ENCODE measurements at places on chromosomes 11 and 22.

GRCh38 chr11:115409691-115410220 is 94.5 kb downstream of the CADM1 start:
- DNase-seq, result no peak

DNA sequence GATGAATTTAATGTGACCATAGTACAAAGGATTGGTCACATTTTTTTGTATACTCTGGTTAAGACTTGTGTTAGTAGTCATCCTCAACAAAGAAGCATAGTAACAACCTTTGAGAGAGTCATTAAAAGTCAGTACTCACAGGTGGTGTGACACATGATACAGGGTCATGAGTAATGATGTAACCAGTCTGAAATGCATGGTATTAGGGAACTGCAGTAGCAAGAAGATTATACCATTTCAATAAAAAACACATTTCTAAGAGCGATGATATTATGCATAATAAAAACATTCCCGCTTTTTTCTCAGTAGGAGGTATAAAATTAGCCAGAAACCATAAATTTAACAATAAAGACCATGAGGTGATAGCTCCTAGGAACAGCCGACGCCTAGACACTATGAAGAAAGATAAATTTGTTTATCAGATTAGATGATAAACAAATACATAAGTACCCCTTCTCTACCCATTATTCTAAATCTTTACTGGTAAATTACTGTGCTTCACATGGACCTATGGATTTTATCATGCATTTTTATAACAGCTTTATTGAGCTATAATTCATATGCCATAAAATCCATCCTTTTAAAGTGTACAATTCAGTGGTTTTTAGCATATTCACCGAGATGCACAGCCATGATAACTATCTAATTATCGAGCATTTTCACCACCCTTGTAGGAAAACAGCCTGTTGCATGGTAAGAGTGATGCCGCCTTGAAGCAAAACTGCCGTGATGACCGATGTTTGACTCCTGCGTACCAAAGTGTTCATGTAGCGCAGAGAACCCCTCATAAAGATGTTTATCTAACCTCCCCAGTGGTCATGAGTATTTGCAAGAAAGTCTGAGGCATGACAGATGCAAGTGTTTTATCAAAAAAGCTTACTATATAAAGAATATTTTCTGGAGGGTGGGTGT is 41.8 kb downstream of the TMPRSS5 start:
- DNase-seq, result no peak

DNA sequence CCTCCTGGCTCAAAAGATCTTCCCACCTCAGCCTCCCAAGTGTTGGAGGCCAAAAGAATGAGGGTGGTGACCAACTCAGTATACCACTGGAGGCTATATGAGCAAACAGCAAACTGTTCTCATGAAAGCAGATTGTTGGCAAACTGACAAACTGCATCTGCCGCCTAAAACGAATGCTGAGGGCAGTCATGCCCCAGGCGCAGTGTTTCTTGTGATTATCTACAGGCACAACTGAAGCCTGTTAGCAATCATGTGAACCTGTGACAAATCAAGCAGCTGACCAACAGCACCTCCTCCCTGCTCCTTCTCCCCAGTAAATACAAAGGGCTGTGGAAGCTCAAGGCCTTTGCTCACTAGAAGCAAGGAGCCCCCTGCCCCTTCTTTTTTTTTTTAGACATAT is 47.8 kb downstream of the BTBD10 start:
- no peak for DNase-seq

DNA sequence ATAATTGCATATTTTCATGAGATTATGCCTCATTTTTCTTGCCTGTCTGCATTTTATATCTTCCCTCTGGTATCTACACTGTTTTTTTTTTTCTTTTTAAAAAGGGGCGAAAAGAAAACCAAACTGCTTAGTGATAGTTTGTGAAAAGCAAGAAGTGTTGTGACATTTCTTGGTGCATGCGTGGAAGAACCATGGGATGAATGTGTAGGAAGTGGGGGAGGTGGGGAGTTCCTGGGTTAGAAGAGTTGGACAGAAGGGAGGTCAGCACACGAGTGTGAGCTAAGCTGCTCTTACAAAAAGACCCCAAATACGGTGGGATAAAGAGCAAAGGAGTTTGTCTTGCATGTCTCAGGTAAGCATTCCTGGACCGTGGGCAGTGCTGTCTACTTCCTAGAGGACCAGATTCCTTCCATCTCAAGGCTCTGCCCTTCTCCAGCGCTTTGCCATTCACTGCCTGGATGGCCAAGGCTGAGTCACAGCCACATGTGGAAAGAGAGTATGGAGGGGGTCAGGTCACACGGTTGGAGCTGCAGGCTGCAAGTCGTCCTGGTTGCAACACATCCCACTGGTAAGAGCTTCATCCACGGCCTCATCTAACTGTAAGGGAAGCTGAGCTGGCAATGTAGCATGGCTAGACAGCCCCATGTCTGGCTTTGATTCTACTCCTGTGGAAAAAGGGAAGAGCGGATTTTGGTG is 300.6 kb downstream of the DDX10 start:
- no peak for DNase-seq

DNA sequence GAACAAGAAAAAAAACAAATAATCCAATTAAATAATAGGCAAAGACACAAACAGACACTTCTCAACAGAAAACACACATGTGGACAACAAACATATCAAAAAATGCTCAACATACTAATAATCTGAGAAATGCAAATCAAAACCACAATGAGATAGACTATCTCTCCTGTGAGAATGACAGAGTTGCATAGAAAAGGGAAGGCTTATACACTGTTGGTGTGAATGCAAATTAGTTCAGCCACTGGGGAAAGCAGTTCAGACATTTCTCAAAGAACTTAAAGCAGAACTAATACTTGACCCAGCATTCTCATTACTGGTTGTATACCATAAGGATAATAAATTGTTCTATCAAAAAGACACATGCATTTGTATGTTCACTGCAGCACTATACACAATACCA is 637.8 kb upstream of the LUZP2 start:
- no peak for DNase-seq

Data from stimulated activated CD4-positive, alpha-beta T cell treated with anti-CD3 and anti-CD28 coated beads, Interleukin-1b, Interleukin-23, amount 100 ng/mL, for 1 hour (primary cell).